Activated CD4-positive, alpha-beta memory T cell treated with anti-CD3 and anti-CD28 coated beads, Interleukin-2, amount 10 ng/mL, durations not matched to agents 7 days and 5 days (primary cell): ENCODE measurements at places on chromosomes 4 and X.

DNA sequence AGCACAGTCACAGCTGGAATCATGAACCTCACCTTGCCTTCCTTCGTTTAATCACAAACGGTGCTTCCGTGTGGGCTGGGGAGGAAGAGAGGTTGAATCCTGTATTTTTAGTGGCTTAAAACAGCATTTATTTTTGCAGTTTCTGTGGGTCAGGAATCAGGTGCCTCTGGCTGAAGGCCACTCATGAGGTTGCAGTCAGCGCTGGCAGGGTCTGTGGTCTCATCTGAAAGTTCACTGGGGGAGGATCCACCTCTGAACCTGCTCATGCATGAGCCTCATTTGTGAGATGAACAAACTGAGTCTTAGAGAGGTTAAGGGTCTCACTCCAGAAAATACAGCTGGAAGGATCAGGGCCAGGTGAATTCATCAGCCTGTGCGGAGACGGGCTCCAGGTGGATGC is 17.1 kb upstream of the ABLIM2 start:
- H3K36me3 ChIP-seq, result no peaks in the 10 kb centered on the region
- DNase-seq, result no peak
- peaks cover 2% of the 10 kb centered on the region for H3K27me3 ChIP-seq
- no peak overlapping the region for H3K4me3 ChIP-seq
- H3K4me1 ChIP-seq, result peaks cover 2% of the 10 kb centered on the region

DNA sequence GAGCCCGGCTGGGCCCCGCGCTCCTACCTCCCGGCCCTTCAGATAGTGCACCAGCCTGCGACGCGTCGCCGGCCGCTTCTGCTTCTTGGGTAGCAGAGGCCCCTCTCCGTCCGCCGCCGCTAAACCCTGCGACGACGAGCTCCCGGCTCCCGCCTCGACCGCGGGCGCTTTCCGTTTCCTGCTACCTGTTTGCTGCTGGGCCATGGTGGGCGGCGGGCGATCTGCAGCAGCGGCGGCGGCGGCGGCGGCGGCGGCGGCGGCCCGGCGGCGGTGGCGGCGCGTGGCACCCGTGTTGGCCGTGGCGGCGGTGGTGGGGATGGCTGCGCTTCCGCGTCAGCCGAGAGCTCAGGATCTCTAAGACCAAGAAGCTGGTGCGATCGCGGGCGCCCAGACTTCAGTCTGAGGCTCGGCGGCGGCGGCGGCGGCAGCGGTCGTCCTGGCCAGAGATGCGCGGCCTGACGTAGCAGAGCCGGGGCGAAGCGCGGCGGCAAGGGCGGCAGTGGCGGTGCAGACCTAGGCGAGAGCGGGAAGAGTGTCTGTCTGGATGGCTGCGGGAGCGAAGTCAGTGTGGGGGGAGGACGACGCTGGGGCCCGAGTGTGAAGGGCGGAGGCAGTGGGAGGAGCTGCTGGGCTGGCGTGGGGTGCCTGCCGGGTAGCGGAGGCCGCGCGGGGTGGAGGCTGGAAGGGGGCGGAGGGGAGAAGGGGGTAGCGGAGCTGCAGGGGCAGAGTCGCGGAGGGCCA is at the start of gene DCAF12L2:
Gene DCAF12L2, minus strand, starts transcription at position 569 of the 741 bp plus-strand sequence. Its CDS starts 365 bp downstream, at position 204.
- no peak for DNase-seq
- no peaks in the 10 kb centered on the region for H3K4me1 ChIP-seq
- H3K27ac ChIP-seq, result no peak within 1 kb of the TSS
- no peaks in the 10 kb centered on the region for H3K36me3 ChIP-seq
- no peak within 1 kb of the TSS for H3K4me3 ChIP-seq
- H3K27me3 ChIP-seq, result peaks cover 1% of the 10 kb centered on the region

GRCh38 chr4:159283696-159284095 is 180.8 kb downstream of the RAPGEF2 start:
- no peak for DNase-seq
- H3K27ac ChIP-seq, result no peak overlapping the region
- H3K27me3 ChIP-seq, result no peaks in the 10 kb centered on the region
- no peaks in the 10 kb centered on the region for H3K4me1 ChIP-seq

GRCh38 chr4:98222306-98222705 is 38.9 kb upstream of the RAP1GDS1 start:
- no peaks in the 10 kb centered on the region for H3K27me3 ChIP-seq
- no peak for DNase-seq
- H3K36me3 ChIP-seq, result no peaks in the 10 kb centered on the region
- H3K4me1 ChIP-seq, result no peaks in the 10 kb centered on the region

DNA sequence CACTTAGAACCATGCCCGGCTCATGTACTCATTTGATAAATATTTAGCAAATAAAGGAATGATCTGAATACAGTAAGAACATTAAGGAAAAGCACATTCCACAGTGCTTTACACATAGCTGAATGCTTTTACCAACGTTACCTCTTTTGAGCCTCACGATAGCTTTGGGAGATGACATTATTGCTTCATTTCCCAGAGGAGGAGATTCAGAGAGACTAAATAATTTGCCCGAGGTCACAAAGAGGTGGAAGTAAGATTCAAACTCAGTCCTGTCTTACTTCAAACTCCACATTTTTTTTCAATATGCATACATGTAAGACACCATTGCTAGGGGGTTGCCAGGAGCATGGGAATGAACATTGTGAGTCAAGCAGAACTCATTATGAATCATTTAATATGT is 538.5 kb downstream of the BCOR start:
- no peak overlapping the region for H3K4me3 ChIP-seq
- H3K27me3 ChIP-seq, result peaks cover 1% of the 10 kb centered on the region
- peaks cover 2% of the 10 kb centered on the region for H3K36me3 ChIP-seq
- no peaks in the 10 kb centered on the region for H3K4me1 ChIP-seq
- no peak overlapping the region for H3K27ac ChIP-seq
